ENCODE measurements at places on chromosomes 11 and 22.

DNA sequence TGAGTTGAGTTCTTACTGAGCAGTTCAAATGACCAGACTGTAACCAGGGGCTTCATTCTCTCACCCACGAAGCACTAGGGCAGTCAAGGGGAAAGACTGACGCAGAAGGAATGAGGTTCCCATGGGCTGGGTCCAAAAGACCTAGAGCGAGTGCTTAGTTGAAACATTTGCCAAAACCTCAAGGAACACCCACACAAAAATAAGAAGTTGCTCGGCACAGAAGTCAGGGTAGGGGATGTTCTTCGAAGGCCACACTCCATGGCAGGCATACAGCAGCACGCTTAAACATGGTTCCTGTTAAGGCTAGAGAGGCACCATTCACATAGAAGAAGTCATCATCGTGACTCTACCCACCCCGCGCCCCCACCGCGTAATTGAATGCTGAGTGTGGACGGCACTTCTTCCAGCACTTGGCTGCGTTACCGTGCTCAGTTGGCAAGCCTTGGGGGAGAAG lies 52.9 kb downstream of the TIMP3 start:
- no peak for DNase-seq

- no peak for DNase-seq
These were observed 863.2 kb downstream of the DLG2 start for GRCh38 chr11:84763931-84764330.

GRCh38 chr11:118106789-118107335 lies 20.1 kb upstream of the SMIM35 start:
- no peak for DNase-seq

DNA sequence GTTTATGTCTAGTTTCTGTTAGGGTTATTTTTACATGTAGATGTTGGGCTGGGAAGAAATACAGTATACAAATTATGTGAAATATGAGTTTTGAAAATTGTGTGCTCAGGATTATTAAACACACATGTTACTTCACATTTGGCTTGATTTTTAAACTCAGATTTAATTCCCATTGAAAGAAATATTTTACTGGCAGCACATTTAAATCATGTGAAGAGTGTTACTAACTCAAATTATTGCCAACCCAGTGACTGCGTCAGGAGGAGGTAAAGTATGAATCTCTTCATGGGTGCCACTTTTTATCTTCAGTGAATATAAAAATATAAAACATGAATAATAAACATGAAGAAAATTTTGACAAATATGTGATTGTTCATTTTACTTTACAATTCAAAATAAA lies 457.5 kb upstream of the CCDC179 start:
- DNase-seq, result no peak

DNA sequence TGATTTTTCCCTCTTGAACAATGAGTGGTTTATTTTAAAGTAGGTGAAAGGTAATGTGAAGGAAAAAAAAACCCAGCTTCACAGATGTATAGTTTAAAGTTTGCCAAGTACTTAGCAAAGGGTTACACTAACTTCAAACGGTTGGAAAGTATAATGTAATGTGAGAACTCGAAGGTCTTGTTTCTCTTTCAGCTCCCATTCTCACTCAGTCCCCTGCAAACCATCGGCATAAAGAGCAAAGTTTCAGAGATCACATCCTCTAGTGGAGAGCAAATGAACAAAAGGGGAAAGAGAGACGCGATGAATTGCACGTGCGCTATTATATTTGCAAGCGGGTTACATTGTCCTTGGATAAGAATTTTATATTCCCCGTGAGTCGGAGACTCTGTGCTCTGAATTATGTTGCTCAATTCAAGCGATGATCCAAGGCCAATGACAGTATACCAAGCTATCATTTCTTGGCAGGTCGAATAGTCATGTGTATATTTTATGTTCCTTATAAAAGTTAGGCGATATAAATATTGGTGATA lies 37.6 kb upstream of the BIRC3 start:
- DNase-seq, result no peak

DNA sequence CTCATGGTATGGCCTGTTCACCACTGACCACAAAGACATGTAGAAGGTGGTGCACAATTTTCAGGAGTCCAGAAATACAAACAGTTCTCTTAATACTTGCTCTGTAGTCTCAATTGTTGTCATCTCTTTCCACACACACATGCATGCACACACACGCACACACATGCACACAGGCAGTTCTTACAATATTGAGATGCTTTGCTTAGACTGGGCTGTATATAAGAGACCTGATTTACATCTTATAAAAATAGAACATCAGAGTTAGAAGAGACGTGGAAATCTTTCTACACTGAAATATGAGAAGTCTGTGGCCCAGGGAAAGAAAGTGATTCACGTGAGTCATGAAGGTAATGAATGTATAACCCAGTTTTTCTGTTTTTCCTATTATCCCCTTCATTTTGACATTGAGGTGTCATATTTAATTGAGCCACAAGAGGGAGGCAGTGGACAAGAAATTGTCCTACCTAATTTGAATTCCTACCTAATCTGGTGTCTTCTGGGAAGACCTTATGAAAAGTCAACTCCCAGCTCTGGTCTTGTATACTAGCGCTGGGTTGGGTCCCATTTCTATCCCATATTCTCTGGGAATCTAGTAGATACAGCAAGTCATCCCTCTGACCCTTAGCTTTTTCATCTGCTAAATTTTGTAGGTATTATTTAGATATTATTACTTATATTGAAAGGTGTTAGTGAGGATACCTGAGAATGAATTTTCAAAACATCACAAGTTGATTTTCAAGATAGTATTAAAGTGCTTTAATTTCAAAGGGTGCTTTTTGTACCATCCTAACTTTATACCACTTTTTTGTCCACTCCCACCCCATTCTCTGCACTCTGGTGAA lies 14.9 kb upstream of the MS4A4A start:
- no peak for DNase-seq

DNA sequence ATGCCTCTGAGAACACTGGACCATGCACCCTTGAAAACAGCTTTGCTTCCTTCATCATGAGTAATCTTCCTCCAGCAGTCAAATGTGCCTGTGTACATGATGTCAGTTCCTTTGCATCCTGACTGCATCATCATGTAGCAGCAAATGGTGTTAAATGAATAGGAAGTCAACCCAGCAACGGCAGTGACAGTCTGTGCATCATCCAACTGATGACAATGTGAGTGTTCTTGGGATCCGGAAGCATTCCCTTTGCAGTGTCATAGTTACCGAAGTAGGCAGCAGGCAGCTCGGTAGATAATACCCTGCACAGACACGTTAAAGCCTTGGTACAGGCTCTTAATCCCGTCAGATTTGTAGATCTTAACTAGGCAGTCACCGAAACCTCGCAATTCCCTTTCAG lies 2.5 kb downstream of the WBP2NL start:
- DNase-seq, result no peak

DNA sequence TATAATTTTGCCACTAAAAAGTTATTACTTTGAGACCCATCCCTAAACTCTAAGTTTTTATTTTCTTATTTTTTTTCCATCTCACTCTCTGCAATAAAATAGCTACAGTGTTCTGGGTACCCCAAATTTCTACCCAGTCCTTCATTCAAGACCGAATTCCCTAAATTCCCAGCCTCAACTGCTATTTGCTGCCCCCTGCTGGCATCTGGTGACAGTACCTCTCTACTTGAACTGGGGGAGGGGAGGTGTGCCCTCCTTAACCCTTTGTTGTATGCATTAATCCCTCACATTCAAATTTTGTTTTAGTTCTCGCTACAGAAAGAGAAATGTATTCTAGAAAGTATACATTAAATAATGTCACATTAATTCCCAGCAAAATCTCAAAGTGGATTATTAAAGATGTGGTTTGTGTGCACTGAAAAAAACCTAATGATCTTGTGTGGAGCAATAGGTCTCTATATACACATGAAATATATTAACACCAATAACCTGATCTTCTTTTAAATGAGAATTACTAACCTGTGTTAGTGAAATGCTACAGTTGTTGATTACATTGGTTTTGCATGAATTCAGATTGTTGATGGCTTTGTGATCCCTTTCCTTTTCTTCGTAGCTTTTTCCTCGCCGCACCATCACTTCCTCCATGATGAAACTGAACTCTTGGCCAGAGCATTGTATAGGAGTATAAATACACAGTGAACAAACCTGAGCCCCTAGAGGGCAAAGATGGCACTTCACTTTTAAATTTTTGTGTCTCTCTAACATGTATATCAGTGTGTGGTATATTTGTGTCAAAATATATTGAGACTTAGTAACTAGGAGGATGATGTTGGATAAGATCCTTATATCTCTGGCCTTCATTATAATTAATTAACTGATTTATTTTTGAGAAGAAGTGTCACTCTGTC lies 590.0 kb downstream of the METTL15 start:
- DNase-seq, result no peak

GRCh38 chr11:110481523-110481922 lies 51.8 kb downstream of the FDX1 start:
- no peak for DNase-seq

DNA sequence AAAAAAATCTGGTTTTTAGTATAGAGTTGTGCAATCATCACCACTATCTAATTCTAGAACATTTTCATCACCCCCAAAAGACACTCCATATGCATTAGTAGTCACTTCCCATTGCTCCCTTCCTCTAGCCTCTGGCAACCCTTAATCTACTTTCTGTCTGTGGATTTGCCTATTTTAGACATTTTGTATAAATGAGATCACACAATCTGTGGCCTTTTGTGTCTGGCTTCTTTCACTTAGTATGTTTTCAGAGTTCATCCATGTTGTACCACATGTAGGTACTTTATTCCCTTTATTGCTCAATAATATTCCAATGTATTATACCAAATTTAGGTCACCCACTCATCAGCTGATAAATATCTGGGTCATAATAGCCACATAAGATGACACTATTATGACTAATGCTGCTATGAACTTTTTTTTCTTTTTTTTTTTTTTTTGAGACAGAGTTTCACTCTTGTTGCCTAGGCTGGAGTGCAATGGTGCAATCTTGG lies 67.5 kb upstream of the SCUBE2 start:
- DNase-seq, result no peak

DNA sequence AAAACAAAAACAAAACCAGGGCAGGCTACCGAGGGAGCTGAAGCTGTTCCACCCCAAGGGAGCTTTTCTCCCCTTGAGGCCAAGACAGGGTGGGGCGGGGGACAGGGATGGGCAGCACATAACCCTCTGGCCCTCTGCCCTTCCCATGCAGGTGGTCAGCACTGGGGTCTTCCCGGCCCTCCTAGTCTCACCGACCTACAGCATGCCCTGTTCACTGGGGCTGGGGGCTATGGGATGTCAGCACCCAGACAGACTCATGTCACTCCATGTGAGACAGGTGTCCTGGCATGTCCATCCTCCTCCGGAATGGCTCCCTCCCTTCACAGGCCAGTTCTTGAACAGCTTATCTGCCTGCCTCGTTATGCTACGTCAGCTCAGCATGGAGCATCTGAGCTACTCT lies 51.7 kb downstream of the DSCAML1 start:
- no peak for DNase-seq

- no peak for DNase-seq
These were observed 784 bp downstream of the SULT4A1 start for GRCh38 chr22:43861529-43861928.

DNA sequence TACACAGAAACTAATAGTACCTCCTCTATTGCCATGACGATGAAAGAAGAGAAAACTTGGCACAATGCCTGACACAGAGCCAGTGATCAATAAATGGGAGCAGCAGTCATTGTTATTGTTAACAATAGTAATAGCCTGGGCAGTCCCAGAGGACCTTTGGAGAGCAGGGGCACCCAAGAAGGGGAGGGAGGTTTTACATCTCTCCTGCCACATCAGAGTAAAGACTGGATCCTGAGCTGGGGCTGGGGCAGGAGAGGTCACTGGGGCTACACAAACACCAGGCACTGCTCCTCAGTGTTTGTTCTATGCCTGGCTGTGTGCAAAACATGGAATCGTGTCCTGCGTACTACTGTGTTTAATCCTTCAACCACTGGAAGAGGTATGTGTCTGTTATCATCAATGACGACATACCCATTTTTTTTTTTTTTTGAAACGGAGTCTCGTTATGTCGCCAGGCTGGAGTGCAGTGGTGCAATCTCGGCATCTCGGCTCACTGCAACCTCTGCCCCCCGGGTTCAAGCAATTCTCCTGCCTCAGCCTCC lies 25.0 kb upstream of the CREB3L1 start:
- DNase-seq, result no peak

DNA sequence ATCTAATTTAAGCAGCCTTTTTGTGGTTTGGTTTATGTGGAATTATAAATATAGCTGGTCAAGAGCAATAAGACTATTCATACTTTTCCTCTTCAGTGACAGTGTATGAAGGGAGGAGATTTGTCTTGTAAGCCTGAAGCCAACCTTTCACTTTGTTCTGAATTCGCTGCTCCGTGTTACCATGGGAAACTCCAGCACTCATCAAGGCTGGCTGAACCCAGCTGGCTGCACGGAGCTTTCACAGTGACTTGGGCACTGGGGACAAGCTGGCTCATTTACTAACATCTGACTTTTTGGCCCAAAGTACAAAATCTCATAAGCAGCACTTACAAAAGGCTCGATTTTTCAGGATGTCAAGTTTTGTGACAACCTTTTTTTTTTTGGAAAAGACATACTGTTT lies 120.4 kb upstream of the GRIA4 start:
- no peak for DNase-seq

GRCh38 chr11:105577641-105578040 lies 32.2 kb upstream of the GRIA4 start:
- DNase-seq, result no peak

DNA sequence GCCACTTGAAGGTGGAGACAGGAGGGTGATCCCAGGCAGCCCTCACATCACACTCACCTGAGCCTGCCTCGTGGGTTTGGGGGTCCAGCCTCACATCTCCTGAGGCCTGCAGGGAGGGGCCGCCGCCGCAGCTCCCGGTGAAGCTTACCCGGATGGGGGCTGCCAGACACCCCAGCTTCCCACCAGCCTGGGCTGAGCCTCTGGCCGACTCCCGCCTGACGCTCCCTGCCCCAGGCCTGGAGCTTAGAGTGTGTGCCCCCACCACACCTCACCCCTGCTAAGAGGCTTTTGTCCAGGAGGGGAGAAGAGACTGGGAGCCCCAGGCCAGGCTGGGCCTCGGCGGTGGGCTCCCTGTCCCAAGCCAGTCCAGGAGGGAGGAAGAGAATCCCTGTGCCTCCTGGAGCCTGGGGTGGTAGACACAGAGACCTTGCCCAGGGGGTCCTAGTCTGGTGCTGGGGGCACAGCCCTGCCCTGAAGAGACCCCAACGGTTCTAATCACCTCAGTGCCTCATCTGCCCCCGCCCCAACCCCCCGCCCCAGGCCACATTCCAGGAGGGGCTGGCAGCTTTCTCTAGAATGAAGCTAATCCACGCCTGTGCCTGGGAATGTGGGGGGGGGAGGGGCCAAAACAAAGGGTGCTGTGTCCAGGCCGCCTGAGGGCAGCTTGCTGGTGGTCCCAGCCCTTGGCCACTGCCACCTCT lies at the start of gene SLC16A8:
Gene SLC16A8, minus strand, starts transcription at position 254 of the 701 bp plus-strand sequence. CDS start 1,311 bp downstream, outside the sequence.
- no peak for DNase-seq

- DNase-seq, result no peak
These were observed 45.5 kb downstream of the CELSR1 start for GRCh38 chr22:46491946-46492345.

- DNase-seq, result no peak
These were observed 150.8 kb upstream of the NTM start for GRCh38 chr11:131219646-131220045.
